ENCODE measurements at places on chromosomes 11 and 22. TPM values are rescaled to one million over a fixed set of nuclear protein-coding genes. Genes with fewer than 3 reads are reported as not detected.

UPK3A gene
- total RNA-seq, result not detected

HEPN1 gene
- total RNA-seq, result not detected

SLC16A8 gene
- total RNA-seq, result not detected

RANGAP1 gene
- 22.3 TPM for total RNA-seq

ALX4 gene
- total RNA-seq, result 0.07 TPM

FERMT3 gene
- 6.3 TPM for total RNA-seq

GGT1 gene
- 0.98 TPM for total RNA-seq

TLCD5 gene
- total RNA-seq, result 11.3 TPM

CLDN25 gene
- total RNA-seq, result not detected

RASGRP2 gene
- 28.1 TPM for total RNA-seq

OR4D5 gene
- not detected for total RNA-seq

OSM gene
- 1.6 TPM for total RNA-seq

CRYAB gene
- 3,608 TPM for total RNA-seq

OR5A1 gene
- not detected for total RNA-seq

OR6T1 gene
- not detected for total RNA-seq

TRIM66 gene
- total RNA-seq, result 3.7 TPM

ZNF202 gene
- total RNA-seq, result 4.1 TPM

ZC3H12C gene
- total RNA-seq, result 12.7 TPM

SNAP29 gene
- total RNA-seq, result 20.8 TPM

OR9Q2 gene
- not detected for total RNA-seq

ISX gene
- not detected for total RNA-seq

CADM1 gene
- total RNA-seq, result 19.8 TPM

PARVG gene
- 2.1 TPM for total RNA-seq

LMO2 gene
- total RNA-seq, result 4.6 TPM

OR52H1 gene
- not detected for total RNA-seq

CRYBA4 gene
- total RNA-seq, result not detected

Data from right atrium auricular region (tissue), 2 donors.